Uterus (tissue), 4 donors: ENCODE measurements at places on chromosomes 13 and 19.

- no peak for DNase-seq
These were observed 146.8 kb upstream of the TSHZ3 start for GRCh38 chr19:31496076-31496475.

DNA sequence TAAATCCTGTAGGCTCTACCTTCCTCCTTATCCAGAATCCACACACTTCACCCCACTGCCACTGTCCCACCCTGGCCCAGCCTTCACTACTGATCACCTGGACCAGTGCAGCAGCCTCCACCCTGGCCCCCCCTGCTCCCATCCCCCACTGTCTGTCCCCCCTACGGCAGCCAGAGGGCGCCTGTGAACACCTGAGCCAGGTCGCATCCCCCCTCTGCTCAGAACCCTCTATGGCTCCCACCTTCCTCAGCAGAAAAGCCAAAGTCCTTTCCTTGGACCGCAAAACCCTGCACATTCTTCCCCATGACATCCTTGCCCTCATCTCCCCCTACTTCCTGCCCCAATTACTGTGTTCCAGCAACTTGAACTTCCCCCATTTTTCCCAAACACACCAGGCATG is 20.6 kb downstream of the ELAVL3 start:
- no peak for DNase-seq

GRCh38 chr13:43305416-43305815 is 282.0 kb downstream of the DNAJC15 start:
- no peak for DNase-seq

- DNase-seq, result no peak
These were observed 8.9 kb upstream of the MRPS31 start for GRCh38 chr13:40779796-40780285.

DNA sequence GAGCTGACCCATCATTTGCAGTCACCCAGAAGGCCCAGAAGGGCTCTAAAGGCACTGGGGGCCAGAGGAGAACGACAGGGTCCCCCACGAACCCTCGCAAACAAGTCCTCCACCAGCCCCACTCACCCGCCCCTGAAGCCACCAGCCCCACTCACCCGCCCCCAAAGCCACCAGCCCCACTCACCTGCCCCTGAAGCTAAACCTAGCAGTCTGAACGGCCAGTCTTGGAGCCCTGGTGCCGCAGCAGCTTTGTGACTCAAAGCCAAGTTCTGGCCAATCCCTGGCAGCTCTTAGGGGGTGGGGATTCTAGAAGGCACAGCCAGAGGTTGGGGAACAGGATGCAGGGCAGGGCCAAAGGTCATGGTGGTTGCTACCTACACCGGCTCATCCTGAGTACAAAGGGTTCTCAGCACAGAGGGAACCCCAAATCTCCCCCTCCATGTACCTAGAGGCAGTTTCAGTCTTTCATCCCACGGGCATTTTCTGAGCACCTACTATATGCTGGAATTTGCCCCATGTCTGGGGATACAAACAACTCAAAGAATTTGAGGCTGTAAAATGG is at the start of gene IQCN:
Gene IQCN, minus strand, starts transcription at position 234 of the 562 bp plus-strand sequence. CDS start 4,974 bp downstream, outside the sequence.
- peak; percentile 58 for DNase-seq

DNA sequence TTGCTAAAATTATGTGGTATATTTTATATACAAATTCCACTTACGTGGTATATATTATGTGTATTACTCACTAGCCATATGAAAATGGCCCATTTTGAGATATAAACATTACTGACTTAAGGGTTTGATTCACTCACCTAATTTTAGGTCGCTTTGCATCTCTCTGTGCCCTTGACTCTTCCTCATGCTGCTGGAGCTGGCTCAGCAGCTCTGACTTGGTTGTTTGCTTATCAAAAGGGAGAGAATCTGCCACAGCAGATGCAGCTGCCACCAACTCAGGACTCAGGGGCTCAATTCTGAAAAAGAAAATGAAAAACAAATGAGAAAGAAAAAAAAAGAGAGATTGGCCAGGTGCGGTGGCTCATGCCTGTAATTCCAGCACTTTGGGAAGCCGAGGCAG is 12.2 kb downstream of the MRPS31 start:
- no peak for DNase-seq

- DNase-seq, result no peak
These were observed 1.8 kb downstream of the ZNF460 start for GRCh38 chr19:57282011-57282643.

- peak; percentile 84 for DNase-seq
These were observed 151.7 kb downstream of the DCLK1 start for GRCh38 chr13:35979361-35979951.

DNA sequence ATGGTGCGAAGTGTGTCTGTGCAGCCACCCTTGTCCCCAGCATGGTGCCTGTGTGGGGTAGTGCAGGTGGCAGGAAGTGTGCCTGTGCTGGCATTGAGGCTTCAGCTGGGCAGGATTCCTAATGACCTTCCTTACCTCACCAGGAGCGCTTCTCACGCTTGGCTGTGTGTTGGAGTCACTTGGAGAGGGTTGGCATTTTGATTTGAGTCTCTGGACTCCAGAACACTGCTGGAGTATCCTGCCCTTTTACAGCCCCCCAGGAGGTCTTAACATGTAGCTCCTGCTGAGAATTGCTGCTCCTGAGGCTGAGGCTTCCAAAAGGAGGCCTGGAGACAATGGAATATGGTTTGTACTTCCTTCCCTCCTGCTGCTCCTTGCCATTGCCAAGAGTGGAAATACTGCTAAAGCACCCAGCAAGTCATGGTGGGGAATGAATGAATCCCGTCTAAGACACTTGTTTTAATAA is 87.1 kb downstream of the ARHGEF7 start:
- no peak for DNase-seq

DNA sequence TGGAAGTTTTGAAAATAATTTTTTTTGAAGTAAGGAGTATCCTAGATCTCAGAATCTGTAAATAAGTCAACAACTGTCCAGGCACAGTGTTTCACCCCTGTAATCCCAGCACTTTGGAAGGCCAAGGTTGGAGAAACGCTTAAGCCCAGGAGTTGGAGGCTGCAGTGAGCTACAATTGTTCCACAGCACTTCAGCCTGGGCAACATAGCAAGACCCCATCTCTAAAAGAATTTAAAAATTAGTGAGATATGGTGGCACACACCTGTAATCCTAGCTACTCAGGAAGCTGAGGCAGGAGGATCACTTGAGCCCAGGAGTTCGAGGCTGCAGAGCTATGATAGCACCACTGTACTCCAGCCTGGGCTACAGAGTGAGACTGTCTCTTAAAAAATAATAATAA is 87.2 kb upstream of the ZNF507 start:
- no peak for DNase-seq

DNA sequence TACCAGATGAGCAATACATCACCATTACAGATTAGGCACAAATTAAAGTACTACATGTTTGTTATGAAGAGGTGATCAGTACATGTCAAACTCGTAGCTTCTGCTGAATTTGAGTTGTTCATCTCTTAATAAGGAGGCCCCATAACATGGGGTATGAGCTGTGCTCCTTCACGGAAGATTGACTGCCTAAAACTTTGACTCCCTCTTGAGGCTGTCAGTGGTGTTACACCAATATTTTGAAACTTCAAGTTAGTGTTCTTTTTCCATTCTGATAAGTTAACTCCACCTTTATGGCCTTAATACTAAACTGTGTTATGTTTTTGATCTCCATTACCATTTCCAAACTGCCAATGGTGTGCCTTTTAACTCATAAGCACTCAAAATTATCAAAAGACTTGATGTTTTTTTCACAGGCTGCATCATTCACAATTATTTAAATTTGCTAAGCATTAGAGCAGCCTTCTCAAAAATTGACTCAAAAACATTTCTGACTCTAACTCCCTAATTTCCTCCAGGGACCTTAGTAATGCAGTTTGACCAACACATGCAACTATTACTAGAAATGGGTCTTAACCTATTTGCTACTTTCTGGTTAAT is 1591.5 kb downstream of the PCDH9 start:
- DNase-seq, result no peak

- no peak for DNase-seq
These were observed 60.7 kb upstream of the GPR183 start for GRCh38 chr13:99367663-99368448.

DNA sequence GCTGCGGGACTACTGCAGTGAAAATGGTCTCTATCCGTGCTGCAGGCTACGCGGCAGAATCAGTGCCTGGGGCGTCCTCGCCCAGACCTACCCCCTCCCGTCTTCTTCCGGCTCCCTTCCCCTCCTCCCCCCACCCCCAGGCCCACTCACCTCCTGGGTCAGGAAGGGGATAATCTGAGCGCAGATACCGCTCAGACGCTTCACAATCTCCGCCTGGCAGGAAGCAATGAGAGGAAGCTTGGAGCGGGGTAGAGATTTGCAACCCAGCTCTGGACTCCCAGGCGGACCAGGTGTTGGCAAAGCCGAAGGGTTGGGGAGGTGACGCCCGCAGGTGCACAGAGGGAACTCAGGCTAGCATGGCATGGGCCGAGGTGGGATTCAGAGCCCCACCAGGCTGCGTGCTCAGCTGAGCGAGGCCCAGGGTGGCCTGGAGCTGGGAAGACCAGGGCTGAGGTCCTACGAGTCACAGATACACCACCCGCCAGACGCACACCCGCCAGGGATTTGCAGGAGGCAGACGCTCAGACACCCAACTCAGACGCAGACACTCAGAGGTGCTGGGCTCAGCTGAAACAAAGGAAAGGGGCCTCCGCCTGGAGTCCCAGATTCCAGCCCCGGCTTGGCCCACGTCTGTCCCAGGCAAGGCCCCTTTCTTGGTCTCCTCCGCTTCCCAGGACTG is 4.1 kb downstream of the TLE2 start:
- DNase-seq, result no peak

DNA sequence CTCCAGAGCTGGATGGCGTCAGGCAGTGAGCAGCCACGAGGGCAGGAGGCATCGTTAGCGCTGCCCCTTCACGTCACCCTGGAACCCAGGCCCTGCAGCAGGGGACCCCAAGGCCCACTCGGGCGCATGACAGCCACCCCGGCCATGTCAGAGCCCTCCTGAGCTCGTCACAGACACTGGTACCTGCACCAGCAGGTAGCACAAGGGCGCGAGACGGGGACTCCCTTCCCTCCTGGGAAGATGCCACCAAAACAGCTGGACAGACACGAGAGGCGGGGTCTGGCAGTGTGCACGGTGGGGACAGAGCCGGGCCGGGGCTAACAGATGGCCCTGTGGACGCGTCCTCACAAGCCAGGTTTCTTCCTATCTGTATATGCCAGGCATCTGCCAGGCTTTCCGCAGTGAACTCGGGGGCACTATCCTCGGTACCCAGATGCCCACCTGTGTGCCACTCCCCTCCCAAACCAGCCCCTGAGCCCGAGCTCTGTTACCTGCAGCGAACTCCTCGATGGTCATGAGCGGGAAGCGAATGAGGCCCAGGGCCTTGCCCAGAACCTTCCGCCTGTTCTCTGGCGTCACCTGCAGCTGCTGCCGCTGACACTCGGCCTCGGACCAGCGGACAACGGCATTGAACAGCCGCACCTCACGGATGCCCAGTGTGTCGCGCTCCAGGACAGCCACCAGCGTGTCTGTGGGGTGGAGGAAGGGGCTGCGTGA is 25.8 kb downstream of the BTBD2 start:
- no peak for DNase-seq

GRCh38 chr19:43639519-43640423 is at the start of gene CADM4:
Gene CADM4, minus strand, starts transcription at chr19:43639850. Its CDS starts 60 bp downstream, at chr19:43639790.
- DNase-seq, result peak; percentile 33

DNA sequence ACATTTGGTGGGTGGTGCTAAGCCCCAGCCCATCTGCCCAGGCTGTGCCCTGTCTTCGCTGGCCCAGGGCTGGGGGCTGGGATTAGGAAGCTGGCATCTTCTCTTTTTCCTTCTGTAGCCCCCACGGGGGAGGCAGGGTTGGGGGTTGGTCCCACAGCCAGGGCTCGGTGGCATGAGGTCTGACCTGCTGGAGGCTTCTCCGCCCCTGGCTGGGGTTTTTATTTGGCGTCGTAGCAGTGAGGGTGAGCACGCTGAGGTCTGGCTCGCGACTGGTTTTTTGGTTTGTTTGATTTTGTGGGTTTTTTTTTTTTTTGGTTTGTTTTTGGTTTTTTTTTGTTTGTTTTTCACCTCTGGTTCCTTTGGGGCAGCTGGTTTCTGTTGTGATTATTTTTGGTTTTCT is 14.7 kb downstream of the ZNF574 start:
- no peak for DNase-seq

DNA sequence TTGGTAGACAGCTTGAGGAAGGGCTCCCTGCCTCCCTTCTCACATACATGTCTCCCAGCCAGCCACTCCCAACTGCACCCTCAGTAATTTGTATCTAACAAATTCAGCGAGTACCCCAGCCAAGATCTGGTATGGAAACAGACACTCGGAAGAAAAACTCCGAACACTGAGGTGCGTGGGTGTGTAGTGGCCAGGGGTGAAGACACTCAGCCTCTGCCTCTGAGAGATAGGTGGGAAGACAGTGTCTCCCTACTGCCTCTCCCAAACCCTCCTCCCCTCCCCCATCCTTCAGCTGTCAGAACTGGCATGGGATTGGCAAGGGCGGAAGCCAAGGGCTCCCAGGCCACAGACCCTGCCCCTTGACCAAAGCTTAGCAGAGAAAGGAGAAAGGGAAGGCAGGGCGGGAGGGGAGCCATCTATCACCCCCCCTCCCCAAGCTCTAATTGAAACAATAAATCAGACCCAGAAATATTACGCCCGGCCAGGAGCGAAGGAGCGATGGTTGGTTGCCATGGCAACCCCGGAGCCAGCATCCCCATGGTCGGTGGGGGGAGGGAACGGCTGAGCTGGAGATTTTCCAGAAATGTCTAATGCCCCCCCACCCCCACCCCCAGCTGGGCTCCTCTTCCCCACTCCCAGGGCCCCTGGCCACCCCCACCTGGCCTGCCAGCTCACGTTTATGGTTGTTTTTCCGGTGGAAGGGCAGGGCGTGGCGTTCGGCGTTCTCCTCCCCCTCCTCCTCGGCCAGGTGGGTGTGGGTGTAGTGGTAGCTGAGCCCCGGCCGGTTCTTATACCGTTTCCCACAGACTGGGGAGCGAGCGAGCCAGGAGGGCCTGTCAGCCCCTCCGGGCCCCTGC is 7.0 kb downstream of the DPF1 start:
- no peak for DNase-seq
